ENCODE measurements at places on chromosomes 2 and 18. TPM values are rescaled to one million over a fixed set of nuclear protein-coding genes. Genes with fewer than 3 reads are reported as not detected.

DNA sequence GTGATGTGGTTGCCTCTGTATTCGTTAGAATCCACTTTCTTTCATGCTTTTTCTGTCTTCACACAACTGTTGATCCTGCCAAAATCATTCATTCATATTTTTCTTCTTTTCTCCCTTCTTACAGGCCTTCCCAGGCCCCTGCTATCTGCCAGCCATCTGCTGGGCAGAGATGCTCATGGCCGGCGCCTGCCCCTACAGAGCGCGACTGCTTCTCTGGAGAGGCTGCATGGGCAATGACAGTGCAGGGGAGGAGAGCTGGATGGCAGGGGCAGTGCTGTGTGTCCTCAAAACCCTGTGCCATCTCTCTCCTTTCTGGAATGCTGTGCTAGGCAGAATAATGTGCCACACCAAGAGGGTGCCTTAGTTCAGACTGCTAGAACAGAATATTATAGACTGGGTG lies 125.2 kb downstream of the INHBB start:
- DNase-seq = no peak

- DNase-seq = no peak
Observed at GRCh38 chr18:68176901-68177300, 538.0 kb downstream of the TMX3 start.

DNA sequence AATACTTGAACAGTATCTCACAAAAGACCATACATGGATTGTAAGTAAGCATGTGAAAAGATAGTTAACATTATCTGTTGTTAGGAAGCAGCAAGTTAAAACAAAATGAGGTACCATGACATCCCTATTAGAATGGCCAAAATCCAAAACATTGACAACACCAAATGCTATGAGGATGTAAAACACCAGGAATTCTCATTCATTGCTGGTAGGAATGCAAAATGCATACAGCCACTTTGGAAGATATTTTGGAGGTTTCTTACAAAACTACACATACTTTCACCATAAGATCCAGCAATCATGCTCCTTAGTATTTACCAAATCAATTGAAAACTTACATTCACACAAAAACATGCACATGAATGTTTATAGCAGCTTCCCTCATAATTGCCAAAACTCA lies 30.9 kb upstream of the ICOS start:
- no peak for DNase-seq

- no peak for DNase-seq
Observed at GRCh38 chr18:12234451-12235190, 19.5 kb upstream of the CIDEA start.

GRCh38 chr2:32702303-32703064 lies 74.6 kb downstream of the TTC27 start:
- DNase-seq = no peak

DNA sequence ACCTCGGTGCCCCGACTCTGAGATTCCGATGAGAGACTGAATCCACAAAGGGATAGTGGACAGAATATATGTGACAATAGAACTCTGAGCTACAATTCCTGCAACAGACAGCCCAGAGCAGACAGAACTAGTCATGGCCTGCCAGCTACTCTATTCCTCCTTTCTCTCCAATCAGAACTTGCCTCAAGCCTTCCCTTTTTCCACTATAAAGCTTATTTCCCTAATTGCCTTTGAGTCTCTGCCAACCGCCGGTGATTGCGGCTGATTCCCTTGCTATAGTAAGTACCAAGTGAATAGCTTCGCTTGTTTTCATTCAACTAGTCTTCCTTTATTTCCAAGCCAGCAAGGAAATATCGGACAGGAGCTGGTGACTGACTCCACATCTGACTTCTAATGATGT lies 96.8 kb downstream of the DSC3 start:
- no peak for DNase-seq

GRCh38 chr2:74333175-74333574 lies 10.0 kb downstream of the SLC4A5 start:
- peak; percentile 36 for DNase-seq

DNA sequence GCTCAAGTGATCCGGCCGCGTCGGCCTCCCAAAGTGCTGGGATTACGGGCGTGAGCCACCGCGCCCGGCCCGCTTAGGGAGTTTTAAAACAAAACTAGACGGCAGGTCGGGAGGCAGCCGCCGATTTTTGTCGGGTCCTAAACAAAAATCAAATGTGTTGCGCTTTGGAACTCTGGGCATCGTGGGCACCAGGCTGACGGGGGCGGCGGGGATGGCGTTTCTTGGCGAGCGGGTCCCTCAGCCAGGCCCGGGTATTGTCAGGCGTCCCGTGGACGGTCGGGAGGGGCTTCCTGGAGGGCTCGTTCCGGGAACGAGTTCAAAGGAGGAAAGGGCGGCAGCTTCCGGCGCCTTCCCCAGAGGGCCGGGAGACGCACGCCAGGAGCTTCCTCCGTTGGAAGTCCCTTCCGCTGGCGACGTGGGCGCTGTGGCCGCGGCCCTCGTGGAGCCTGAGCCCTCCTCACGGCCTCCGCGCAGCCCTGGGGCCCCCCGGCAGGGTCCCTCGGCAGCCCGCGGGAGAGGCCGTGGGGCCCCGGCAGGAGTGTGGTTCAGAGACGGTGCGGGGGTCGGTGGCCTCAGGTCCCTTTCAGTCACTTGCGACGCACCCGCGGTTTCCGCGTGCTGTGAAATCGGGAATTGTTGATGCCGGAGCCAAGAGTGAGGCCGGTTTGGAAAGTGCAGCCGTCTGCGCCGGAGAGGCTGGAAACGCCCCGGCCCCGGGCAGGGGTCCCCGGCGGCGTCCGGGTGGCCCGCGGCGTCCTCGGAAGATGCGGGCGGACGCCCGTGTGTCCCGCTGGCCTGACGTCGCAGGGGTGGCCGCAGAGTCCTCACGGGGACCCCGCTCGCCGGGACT lies 59.3 kb downstream of the EMILIN2 start:
- DNase-seq = no peak

Gene PLB1
- 0.64 TPM for total RNA-seq

Gene BCL2
- total RNA-seq = 2.5 TPM

Gene CDH19
- total RNA-seq = not detected
